ENCODE measurements at places on chromosomes 2 and 18. TPM values are rescaled to one million over a fixed set of nuclear protein-coding genes. Genes with fewer than 3 reads are reported as not detected.

The SCN2A gene
- 0.46 TPM for total RNA-seq

The ALK gene
- not detected for total RNA-seq

The RNU2-63P gene
- total RNA-seq: 88.5 TPM

The LIMS4 gene
- 18.1 TPM for total RNA-seq

The UGT1A4 gene
- total RNA-seq: not detected
